Activated T-cell treated with anti-CD3 and anti-CD28 coated beads for 48 hours (primary cell): ENCODE measurements at places on chromosomes 3 and 15.

DNA sequence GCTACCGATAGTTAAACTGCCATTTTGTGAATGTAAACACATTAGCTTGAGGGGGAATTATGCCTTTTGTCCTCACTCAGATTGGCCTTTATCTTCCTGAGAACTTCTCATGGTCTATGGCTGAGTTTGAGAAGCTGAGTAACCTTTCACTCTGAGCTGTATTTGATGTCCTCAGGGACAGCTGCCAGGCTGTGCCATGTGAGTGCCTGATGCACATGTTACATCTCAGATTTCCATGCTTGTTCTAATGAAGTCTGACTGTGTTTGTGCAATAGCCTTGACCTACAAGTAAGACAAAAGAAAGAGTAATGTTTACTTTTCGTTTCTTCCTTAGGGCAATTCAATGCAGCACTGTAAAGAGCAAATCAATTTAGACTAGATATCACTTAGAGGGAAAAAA is 44.1 kb upstream of the ARL6 start:
- DNase-seq: no peak

- DNase-seq: no peak
Observed at GRCh38 chr3:114157321-114157720, 21.5 kb downstream of the DRD3 start.

DNA sequence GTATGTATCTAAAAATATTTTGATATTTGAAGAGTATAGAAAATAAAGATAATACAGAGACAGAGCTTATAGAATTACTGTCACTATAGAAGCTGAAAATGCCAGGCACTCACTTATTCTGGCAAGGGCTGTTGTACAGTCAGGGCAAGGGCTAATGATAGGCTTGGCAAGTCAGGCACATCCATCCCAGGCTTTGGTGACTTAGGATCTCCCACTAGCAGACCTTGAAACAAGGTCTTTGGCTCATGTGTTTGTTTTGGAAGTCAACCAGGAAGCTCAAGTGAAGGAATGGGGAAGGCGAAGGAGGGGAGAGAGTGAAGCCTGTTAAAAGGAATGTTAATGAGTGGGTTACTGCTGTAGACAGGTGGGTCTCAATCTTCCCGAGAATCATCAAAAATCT is 199.1 kb upstream of the SUCLG2 start:
- no peak for DNase-seq

DNA sequence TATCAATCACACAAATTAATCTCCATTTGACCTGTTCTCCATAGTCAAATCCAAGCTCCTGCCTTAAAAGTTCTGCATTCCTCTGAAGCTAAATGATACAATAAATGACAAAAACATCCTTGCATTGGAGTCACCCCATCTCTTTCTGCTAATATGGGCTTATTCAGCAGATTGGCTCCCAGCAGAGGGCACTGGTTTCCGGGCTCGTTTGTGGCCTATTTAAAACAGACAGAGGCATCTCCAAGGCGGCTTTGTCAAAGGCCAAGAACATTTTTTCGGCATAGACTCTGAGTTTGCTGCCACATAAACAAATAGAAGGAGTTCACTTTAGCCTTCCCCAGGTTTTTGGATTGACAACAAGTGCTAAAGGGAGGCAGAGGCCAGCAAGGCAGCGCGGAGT is 204.4 kb upstream of the RASGRP1 start:
- no peak for DNase-seq

- no peak for DNase-seq
Observed at GRCh38 chr3:48387634-48388033, 15.6 kb downstream of the FBXW12 start.
